NCI-H526 treated with DMSO at 0.1 percent for 48 hours (cell line): ENCODE measurements at places on chromosomes 3 and 15.

- DNase-seq: no peak
Observed at GRCh38 chr3:11095932-11096265, 58.4 kb upstream of the HRH1 start.

DNA sequence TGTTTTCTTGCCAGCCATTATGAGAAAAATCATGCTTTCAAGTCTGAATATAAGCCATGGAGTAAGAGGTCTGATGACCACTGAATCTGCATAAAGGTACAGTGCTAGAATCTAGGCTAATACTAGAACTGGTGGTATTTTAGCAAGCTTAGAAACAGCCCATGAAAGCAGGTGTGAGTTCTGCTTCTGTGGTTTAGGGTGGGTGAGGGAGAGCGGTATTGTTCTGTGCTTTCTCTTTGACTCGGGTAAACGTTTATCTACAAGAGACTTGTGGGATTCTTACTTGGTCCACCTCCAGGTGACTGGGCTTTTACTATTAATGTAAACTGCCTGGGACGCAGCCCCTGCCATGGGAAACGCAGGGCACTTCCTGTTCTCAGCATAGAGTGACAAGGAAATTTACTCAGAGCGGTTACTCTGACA lies 55.2 kb downstream of the PGPEP1L start:
- DNase-seq: no peak

DNA sequence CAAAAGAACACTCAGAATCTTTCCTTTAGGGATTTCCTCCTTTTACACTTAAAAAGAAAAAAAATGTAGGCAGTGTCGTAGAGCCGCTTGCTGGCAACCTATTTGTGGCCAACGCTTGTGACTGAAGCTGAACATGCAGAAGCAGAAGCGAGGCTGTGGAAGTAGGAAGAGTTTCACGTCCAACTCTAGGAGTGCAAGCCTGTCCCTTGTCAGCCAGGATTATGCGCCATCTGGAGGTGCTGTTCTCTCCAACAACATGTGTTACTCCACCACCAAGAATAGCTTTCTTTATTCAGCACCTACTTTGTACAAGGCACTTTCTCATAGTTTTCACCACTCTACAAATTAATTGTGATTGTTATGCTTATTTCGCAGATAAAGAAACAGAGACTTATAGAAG lies 223.2 kb upstream of the LMCD1 start:
- DNase-seq: no peak

DNA sequence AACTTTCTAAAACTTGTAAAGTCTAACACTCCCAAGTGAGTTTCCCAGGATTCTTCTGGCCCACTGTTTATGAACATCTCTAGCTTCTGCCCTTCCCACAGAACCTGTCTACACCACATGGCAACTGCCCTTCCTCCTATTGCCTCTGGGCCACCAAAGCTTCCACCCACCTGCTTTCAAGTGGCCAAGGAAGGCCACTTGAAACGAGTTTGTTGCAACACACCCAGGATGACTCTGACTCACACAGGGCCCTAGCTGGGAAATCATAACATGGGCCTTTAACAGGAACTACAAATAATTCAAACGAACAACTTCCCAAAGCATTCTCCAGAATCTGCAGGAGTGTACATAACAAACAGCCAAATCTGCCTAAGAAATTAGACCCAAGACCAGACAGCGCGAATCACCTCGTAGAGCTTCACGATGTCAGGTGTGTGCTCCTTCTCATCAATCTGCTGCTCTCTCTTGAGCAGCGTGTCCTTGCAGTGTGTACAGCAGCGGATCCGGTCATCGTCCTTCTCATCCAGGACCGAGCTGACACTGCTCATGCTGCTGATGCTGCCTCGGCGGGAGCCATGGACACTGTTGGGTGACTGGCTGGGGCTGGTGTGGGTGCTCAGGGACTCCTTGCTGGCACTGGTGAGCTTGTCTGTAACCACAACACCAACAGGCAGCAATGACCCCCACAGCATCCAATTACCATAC lies 16.8 kb downstream of the RBSN start:
- DNase-seq: no peak

- DNase-seq: no peak
Observed at GRCh38 chr3:14157951-14158350, 20.4 kb downstream of the XPC start.

DNA sequence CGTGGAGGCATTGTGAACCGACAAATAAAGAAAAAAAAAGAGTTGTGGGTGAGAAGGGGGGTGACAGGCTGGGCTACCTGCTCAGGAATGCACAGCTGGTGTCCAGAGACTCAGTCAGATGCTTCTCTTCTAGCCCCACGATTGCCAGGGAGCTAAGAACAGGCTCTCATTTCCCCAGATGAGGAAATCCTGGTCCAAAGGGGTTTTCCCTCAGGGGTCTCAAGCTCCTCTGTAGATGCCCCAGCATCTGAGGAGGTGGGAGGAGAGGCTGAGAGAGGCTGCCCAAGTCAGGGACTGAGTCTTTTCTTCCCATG lies 35.5 kb downstream of the BNC1 start:
- DNase-seq: no peak

DNA sequence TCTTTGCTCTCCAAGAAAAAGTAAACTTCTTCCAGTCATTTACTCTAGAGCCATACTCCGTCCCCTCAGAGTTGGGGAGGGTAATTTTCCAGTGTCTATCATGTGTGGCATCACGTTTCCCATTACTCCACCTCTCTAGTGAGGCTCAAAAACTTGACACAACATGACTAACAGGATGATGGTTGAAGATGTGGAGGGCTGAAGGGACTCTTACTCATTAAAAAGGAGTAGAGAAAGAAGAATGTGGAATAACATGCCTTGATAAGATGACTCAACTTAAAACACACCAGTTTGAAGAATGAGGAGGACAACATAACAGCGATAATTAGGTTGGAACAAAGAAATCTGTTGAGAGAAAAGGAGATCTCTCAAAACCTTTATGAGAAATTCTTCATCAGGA lies 894.3 kb downstream of the OTOL1 start:
- no peak for DNase-seq

- DNase-seq: no peak
Observed at GRCh38 chr15:70856884-70857561, 3.1 kb upstream of the LARP6 start.

GRCh38 chr3:38811822-38812221 lies 4.2 kb downstream of the SCN10A start:
- no peak for DNase-seq

DNA sequence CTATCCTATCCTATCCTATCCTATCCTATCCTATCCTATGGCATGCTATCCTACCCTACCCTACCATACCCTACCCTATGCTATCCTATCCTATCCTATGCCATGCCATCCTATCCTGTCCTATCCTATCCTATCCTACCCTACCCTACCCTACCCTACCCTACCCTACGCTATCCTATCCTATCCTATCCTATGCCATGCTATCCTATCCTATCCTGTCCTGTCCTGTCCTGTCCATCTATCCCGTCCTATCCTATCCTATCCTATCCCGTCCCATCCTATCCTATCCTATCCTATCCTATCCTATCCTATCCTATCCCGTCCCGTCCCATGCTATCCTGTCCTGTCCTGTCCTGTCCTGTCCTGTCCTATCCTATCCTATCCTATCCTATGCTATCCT lies 57.4 kb downstream of the SLC6A11 start:
- DNase-seq: no peak

DNA sequence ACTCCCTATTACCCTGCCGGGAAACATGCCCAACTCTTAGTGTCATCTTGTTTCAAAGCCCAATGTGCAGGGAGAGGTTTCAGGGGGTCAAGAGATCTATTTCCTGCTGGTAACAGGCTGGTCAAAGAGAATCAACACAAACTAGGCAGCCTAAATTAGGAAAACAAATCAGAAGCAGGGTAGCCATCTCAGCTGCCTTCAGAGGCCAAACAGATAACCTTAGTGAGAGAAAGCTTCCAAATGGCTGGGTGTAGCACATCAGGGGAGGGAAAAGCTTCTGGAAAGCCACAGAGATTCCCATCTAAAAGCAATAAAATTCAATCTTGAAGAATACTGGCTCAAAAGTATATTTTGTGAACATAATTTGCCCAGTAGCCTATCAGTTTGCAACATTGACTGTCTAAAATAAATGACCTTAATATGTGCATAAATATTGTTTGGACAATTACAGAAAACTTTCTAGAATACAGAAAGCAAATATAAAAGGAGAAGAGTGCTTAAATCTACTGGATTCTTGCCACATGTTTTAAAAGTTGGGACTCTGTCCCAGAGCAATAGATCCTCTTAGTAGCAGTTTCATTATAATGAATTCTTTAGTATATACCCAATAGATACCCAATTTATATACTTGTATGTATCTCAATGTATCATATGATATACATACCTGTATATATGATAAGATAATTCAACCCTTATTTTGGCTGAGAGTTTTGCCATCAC lies 371.9 kb upstream of the RARB start:
- no peak for DNase-seq

- DNase-seq: no peak
Observed at GRCh38 chr3:31433679-31433992, 99.1 kb upstream of the STT3B start.

GRCh38 chr15:75861750-75862402 lies 18.6 kb downstream of the UBE2Q2 start:
- no peak for DNase-seq

GRCh38 chr3:156630081-156630772 lies 44.2 kb upstream of the TIPARP start:
- peak; percentile 5 for DNase-seq

DNA sequence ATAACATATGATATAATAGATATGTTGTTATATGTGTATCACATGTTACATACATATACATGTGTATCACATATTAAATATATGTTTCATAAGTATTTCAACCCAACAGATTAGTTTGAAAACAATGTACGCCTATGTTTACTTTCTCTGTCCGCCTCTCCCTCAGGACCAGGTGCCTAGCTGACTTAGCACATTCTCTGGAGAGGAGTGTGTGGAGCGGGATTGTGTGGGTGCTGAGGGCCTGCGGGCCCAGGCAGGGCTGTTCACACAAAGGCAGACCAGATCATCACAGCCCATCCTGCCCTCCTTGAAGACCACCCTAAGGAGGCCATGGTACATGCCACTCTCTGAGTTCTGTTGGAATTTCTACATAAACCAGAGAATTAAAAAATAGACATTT lies 81.0 kb downstream of the PLXNA1 start:
- DNase-seq: no peak

DNA sequence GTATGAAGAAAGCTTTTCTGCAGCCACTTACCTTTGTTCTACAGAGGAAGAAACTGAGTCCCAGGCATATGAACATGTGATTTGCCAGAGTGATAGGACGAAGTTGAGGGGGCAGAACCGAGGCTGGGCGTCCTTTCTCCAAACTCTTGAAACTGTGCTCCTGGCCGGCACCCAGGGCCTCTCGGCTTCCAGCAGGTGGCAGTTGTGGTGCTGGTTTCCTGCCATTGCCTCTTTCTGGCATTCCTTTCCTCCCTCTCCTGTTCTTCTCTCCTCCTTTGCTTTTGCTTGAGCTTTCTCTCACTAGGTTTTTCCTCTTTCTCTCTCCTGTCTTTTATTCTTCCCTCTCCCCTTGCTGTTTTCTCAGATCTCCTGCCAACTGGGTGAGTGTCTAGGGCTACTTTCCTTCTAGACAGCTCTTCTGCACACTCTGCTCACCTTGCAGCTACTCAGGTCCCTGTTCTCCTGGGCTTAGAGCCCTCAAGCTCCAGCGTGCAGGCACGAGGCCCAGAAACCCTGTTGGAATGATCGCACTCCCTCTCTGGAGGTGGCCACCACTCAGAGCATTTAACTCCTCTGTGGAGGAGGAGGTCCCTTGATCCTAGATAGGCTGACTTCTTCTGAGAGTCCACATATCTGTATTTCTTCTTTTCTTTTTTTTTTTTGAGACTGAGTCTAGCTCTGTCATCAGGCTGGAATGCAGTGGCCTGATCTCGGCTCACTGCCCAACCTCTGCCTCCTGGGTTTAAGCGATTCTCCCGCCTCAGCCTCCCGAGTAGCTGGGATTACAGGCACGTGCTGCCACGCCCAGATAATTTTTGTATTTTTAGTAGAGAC lies 26.2 kb downstream of the TRAK1 start:
- no peak for DNase-seq

DNA sequence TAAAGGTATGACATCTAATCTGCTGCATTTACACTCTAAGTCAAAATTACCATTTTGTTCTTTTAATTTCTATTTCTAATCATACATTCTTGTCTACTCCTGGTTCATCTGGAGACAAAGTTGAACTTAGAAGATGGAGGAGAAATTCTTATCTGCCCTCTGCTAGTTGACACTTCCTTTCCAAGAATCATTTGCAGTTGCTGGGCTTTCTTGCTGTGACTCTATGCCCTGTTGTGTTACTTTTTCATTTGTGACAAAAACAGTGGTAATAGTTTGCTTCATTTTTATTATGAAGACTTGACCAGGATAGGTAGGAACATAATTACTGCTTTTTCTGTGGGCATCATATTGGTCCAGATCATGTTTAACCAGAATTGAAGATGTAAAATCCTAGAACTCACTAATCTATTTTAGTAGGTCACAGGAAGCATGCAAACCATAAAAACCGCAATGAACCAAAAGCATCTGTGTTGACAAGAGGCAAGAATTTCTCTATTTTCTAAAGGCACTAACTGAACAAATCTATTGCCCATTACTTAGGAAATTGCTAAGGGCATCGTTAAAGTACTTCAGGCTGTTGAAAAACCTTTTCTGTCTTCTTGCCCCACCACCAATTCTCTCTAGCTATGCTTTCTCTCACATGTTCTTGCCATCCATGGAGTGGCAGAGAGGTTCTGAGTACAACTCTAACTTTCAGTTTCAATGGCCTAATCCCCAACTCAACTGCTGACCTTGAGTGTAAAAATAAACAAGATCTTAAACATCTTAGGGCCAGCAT lies 4.2 kb upstream of the CCR2 start:
- no peak for DNase-seq

- peak; percentile 44 for DNase-seq
Observed at GRCh38 chr15:57340682-57341259, 35.5 kb upstream of the CGNL1 start.

DNA sequence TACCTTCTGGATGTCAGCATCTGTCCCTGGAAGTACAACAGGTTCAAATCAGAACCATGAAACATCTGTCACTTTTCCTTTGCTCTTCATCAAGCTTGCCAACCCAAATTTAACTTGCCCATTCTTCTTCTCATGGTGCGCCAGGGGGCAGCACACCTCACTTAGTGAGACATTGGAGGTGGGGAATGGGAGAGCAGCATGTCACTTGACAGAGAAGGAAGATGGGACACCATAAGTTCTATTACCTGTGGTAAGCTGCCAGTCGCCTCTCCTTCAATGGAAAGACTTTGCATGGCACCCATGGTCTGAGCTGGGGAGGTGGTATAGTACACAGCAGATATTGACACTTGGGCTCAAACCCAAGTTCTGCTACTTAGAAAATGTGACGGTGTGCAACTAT lies 2.9 kb downstream of the SCN5A start:
- DNase-seq: no peak

DNA sequence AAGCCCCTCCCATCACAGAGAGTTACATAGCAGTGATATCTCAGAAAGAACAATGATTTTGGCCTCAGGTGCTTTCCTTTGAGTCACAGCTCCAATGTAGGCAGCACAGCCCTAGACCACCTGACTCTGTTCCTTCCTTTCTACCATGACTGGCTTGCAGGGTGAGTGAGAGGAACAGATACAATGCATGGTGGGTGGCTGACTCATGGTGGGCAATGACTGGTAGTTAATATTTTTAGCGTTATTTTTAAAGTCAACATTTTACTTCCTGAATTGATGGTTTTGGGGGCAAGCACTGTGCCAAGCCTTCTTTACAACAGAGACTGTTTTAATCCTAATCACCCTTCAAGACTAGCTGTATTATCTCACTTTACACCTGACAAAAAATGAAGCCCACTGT lies 32.8 kb upstream of the ST3GAL6 start:
- DNase-seq: no peak
